ENCODE measurements at places on chromosomes 1 and 21.

DNA sequence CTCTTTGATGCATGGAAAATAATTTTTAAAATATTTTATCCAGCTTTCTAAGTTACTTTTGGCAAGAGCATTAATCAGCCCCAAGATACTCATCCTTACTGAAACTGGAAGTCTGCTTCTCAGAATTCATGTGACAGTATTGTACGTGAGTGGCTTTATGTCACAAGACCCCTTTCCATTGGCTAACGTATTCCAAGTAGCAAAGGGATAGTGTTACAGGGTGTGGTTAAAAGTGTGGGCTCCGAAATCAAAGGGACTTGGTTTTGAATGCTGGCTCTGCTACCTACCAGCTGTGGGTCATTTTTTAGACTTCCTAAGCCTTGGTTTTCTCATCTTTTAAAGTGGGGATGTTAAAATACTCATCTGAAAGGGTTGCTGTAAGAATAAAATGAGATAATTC lies 91.7 kb downstream of the RHOU start:
- DNase-seq = peak; percentile 22

DNA sequence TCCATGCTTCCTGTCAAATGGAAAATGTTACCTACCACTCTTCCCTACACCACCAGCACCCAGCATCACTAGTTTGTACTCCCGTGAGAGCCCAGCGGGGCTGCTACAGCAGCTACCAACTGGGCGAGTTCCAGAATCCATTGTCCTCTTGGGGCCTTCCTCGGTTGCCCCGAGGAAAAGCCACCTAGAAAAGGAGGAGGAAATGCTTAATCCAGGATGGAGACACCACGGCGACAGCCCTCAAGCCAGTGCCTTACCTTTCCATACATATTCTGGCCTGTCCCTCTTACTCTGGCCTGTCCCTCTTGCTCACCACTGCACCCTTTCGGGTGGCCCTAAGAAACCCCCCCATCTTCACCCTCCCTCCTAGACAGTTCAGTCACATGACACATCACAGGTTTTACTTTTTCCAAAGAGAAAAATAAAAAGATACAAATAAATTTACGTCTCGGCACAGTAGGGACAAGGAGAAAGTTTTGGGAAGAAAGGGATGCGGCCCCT lies 478 bp downstream of the RIT1 start:
- DNase-seq = no peak

DNA sequence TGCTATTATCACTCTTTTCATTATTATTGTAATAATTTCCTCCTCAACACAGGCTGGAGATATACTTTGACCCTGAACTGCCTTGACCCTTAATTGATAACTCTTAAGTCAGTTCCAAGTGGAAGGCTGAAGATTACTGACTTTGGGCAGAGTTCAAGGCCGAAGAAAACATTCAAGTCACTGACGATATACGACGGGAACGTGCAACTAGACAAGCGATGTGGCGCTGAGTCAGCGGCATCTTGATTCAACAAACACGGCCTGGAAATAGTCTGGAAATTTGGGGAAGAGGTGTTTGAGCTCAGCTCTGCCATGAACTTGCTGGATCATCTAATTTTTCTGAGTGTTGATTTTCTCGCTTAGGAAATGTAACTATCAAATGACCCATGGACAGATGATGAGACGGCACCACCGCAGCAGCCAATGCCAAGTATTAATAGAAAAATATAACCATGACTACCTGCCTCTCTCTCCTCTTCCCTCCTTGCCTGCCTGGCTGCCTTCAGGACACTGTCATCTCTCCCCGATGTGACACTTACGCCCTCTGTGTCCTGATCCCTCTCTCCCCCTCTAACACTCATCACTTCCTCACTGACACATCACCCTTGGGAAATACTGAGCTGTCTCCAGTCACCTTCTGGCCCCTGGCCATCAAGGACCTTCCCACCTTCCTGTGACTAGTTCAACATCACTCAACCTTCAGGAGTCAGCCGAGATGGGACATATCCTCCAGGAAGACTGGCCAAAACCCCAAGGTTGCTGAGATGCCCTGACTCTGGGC lies 49.4 kb downstream of the TMCO4 start:
- DNase-seq = no peak

DNA sequence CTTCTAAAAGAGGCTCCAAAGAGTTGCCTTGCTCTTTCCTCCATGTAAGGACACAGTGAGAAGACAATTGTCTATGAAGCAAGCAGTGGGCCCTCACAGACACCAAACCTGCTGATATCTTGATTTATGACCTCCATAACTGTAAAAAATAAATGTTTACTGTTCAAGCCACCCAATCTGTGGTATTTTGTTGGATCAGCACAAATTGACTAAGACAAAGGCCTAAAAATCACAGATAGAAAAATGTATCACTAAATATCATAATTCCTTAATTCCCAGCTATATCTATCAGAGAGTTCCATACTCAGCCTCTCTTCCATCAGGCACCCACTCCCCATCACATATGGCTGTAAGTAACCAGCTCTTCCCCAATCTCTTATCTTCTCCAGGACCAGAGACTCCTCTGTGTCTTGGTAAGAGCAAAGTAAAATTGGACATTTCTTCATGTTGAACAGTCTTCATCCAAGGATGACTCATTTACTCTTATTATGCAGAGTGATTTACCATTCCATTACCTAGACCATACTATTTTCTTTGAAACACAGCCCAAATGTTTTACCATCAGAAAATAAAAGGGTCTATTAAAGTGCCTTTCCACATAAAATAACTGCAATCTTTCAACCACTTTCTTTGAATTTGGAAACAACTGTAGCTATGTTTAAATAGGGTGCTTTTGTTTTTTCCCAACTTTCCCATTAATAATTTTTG lies 503.6 kb downstream of the MRPL39 start:
- no peak for DNase-seq

- DNase-seq = no peak
Measured at GRCh38 chr1:39933956-39934941, 20.7 kb upstream of the MFSD2A start.

DNA sequence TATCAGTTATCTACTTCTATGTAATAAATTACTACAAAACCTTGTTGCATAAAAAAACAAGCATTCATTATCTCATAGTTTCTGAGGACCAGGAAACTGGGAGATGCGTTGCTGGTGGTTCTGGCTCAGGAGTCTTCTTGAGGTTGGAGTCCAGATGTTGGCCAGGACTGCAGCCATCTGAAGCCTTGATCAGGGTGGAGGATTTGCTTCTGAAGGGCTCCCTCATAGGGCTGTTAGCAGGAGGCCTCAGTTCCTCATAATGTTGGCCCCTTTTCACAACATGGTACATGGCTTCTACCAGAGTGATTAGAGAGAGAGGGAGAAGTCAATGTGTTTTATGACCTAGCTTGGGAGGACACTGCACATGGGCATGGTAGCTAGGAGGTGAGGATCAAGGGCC lies 137.4 kb downstream of the CNIH3 start:
- no peak for DNase-seq

GRCh38 chr1:3639397-3639911 lies 10.4 kb downstream of the WRAP73 start:
- no peak for DNase-seq
